ENCODE measurements at places on chromosomes 11 and 22. TPM values are rescaled to one million over a fixed set of nuclear protein-coding genes. Genes with fewer than 3 reads are reported as not detected.

GRCh38 chr11:62918531-62918930, 2.6 kb downstream of the CHRM1 start:
- no peak overlapping the region for H3K27ac ChIP-seq
- no peak overlapping the region for H3K4me3 ChIP-seq
- peaks cover 15% of the 10 kb centered on the region for H3K4me1 ChIP-seq
- DNase-seq, result no peak

DNA sequence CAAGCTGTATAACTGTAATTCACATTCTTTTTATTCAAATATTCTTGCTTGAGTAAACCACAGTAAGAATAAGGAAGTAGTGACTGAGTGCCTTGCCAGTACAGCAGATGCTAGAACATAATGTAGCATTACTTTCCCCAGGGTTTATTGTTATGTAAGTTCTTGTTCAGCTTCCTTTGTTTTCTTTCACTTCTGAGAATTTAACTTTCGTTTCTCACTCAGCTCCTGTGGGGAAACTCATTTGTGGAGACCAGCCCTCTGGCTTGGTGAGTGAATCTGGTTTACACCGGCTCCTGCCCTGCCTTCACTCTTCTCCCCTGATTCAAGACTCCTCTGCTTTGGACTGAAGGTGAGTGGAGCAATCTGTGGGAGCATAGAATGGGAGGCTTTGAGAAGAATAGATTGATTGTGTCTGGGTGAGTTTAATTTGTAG, at the start of gene TRIM22:
Gene TRIM22 (plus strand): TSS at position 240 of the 433 bp plus-strand sequence. CDS start 6,443 bp downstream, outside the sequence.
- peak within 1 kb of the TSS; percentile 89 for H3K27ac ChIP-seq
- H3K36me3 ChIP-seq, result no peaks in the 10 kb centered on the region
- H3K27me3 ChIP-seq, result no peaks in the 10 kb centered on the region
- H3K4me3 ChIP-seq, result peak within 1 kb of the TSS; percentile 38
- peak; percentile 71 for DNase-seq
- peaks cover 9% of the 10 kb centered on the region for H3K4me1 ChIP-seq

DNA sequence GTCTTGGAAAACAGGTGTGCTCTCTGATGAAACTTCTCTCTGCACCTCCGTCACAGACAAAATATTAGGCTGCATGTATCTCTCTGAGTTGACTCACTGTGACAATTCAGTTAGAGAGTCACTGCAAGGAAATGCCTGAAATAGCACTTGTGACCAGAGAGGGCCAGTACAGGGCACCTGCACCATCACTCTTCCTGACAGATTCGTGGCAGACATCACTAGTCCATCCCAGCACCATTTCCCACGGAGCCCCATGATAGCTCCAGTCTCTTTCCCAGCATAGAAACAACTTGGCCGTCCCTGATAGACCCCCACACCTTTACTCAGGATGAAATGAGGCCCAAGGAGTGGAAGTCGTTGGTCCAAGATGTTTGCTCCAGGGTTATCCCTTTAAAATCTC, 73.3 kb upstream of the ISX start:
- no peak for DNase-seq
- no peaks in the 10 kb centered on the region for H3K4me1 ChIP-seq
- no peaks in the 10 kb centered on the region for H3K36me3 ChIP-seq
- no peak overlapping the region for H3K27ac ChIP-seq

- no peak overlapping the region for H3K4me3 ChIP-seq
- no peak for DNase-seq
- no peaks in the 10 kb centered on the region for H3K36me3 ChIP-seq
- H3K4me1 ChIP-seq, result peaks cover 8% of the 10 kb centered on the region
Measured at GRCh38 chr11:65776710-65777141, 4.0 kb downstream of the AP5B1 start.

DNA sequence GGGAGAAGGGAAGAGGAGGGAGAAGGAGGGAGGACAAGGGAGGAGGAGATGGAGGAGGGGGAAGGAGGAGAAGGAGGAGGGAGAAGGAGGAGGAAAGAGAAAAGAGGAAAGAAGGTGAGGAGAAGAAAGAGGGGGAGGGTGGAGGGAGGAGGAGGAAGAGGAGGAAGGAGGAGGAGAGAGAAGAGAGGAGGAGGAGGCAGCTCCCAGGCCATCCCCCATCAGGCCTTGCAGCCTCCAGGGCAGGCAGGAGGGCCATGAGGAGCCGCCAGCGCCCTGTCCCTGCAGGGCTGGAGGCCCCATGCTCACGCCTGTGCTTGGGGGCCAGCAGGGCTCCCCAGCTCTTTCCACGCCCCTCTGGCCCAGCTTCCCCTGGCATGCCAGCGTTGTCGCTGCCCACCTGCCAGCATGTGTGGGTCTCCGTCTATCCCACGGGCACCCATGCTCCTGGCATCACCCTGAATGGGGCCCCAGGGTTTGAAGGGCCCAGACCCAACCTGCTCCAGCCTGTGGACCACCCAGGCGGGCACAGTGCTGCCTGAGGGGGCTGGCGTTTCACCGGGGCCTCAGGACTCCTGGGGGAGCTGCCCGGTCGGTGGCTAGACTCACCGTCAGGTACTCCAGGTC, 5.2 kb downstream of the TSPAN32 start:
- H3K27me3 ChIP-seq, result no peaks in the 10 kb centered on the region
- H3K4me3 ChIP-seq, result no peak overlapping the region
- peaks cover 51% of the 10 kb centered on the region for H3K4me1 ChIP-seq
- no peaks in the 10 kb centered on the region for H3K36me3 ChIP-seq

DNA sequence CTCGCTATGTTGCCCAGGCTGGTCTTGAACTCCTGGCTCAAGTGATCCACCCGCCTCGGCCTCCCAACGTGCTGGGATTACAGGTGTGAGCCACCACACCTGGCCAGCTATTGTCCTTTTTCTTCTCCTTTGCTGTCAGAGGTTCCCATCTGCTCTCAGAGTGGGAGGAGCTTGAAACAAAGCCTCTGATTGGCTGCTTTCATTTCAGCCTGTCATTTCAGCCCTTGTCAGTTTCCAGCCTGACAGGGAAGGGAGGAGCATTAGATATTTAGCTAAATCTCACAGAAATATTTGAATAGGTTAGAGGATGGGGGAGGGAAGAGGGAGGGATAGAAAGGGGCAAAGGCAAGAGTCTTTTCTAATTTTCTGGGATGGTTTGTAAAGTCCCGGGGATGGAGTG, 8.7 kb downstream of the SLC22A6 start:
- H3K27me3 ChIP-seq, result no peaks in the 10 kb centered on the region
- H3K4me1 ChIP-seq, result no peaks in the 10 kb centered on the region
- no peaks in the 10 kb centered on the region for H3K36me3 ChIP-seq
- H3K4me3 ChIP-seq, result no peak overlapping the region
- no peak overlapping the region for H3K27ac ChIP-seq
- DNase-seq, result no peak

- H3K27me3 ChIP-seq, result no peaks in the 10 kb centered on the region
- no peak overlapping the region for H3K27ac ChIP-seq
- H3K4me3 ChIP-seq, result no peak overlapping the region
- DNase-seq, result no peak
- H3K4me1 ChIP-seq, result peaks cover 23% of the 10 kb centered on the region
Measured at GRCh38 chr11:130416530-130416882, 11.9 kb downstream of the ADAMTS8 start.

DNA sequence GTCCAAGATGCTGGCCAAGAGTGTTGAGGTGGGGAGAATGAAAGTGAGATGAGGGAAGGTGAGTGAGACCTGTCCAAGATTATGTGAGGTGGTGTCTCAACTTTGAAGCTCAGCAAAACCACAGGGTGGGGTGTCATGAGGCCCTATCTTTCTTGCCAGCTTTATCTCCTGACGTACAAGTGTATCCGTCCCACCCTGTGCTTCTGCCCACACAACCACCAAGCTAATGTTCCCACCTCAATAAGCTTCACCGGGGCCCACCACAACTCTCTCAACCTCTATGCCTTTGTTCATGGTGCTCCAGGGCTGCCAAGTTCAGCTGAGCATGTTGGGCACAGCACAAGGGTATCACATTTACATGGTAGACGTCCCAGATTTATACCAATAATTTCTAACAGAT, 7.1 kb upstream of the TPST2 start:
- H3K27me3 ChIP-seq, result no peaks in the 10 kb centered on the region
- no peaks in the 10 kb centered on the region for H3K4me1 ChIP-seq
- no peak overlapping the region for H3K4me3 ChIP-seq
- no peak for DNase-seq
- H3K27ac ChIP-seq, result no peak overlapping the region

GRCh38 chr22:47126344-47126811, 363.9 kb downstream of the TBC1D22A start:
- no peak for DNase-seq
- no peaks in the 10 kb centered on the region for H3K4me1 ChIP-seq
- no peaks in the 10 kb centered on the region for H3K27me3 ChIP-seq
- H3K4me3 ChIP-seq, result no peak overlapping the region
- H3K27ac ChIP-seq, result no peak overlapping the region
- no peaks in the 10 kb centered on the region for H3K36me3 ChIP-seq

RIMBP3C gene
- not detected for total RNA-seq

CCDC81 gene
- 17.1 TPM for total RNA-seq

HMBS gene
- 11.7 TPM for total RNA-seq

SYCE3 gene
- not detected for total RNA-seq

WNT7B gene
- 4.4 TPM for total RNA-seq

YPEL1 gene
- total RNA-seq, result 4.0 TPM

C22orf42 gene
- total RNA-seq, result not detected

GAS2L1 gene
- total RNA-seq, result 3.8 TPM
